NCI-H524 (cell line): ENCODE measurements at places on chromosomes 12 and 14.

DNA sequence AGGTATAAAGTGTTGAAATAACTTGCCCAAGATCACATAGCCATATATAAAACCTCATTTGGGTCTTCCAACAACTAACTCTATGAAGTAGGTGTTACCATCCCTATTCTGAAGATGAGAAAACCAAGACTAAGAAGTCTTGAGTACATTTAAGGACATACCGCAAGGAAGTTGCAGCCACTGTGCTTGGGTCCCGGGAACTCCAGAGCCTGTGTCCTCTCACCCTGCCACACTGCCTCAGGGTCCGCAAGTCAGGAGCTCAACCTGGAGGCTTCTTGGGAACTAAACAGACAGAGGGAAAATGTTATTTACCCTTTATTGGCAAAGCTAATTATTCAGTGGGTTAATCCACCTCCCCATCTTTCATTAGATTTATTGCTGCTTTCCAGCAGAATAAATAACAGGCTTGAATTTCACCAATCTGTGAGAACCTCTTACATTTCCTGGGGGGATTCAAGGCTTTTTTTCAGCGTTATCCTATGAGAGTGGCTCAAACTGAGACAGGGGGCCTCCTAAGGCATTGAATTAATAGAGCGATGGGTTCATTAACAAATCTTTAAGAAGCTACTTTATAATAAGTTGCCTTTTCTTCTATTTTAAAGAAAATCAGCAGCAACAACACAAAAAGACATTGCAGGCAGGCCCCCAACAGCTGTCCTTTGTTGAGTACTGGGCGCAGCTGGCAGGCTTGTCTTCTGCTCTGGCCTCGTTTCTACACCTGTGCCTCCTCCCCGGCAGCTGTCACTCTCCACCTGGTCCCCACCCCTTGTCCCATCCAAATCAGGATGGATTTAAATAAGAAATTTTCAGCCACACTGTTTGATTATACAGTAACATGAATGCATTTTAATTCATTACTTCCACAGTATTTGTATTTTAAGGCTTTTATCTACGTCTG is 25.3 kb downstream of the PHLDA1 start:
- DNase-seq, result peak; percentile 87

DNA sequence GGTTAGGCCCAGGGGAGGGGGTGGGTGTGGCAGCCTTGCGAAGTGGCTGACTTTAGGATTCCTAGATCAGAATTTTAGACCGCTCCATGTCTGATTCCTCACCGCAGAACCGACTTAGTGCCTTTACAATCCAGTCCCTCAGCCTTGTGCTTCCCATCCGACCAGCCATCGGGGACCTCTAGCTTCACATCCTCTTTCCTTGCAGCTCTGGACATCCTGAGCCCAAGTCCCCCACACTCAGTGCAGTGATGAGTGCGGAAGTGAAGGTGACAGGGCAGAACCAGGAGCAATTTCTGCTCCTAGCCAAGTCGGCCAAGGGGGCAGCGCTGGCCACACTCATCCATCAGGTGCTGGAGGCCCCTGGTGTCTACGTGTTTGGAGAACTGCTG is 557 bp downstream of the COPS7A start:
- DNase-seq, result peak; percentile 44

DNA sequence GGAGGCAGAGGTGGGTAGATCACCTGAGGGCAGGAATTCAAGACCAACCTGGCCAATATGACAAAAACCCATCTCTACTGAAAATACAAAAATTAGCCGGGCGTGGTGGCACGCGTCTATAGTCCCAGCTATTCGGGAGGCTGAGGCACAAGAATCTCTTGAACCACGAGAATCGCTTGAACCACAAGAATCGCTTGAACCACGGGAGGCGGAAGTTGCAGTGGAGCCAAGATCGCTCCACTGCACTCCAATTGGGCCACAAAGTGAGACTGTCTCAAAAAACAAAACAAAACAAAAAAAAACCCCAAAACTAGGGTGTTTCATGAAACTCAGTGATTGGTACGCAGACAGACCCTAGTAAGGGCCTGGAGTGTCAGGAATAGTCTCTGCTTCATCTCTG is 6.4 kb upstream of the ARF6 start:
- DNase-seq, result no peak

- no peak for DNase-seq
Observed at GRCh38 chr12:128914908-128915563, 61.8 kb downstream of the GLT1D1 start.

DNA sequence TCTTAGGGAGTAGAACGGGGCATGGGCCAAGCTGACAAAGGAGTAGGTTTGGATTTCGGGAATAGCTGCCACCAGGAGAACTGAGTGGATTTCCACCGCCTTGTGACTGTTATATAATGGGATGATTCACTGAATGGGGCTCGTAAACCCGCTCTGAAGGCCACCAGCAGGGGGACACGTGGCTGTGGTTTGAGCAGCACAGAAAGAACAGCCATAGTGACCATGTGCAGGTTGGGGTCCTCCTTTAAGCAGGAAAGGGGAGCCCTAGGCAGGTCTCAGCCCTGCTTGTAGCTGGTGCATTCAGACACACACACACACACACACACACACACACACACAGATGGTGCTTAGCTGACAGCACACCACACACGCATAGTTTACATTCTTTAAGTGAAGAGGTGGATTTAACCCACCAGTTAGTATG is 8.6 kb upstream of the ASB2 start:
- DNase-seq, result no peak

GRCh38 chr12:6038160-6038559 is 86.3 kb downstream of the VWF start:
- DNase-seq, result no peak

- DNase-seq, result no peak
Observed at GRCh38 chr12:105986779-105987684, 151.7 kb downstream of the NUAK1 start.
